ENCODE measurements at places on chromosomes 3 and 15.

DNA sequence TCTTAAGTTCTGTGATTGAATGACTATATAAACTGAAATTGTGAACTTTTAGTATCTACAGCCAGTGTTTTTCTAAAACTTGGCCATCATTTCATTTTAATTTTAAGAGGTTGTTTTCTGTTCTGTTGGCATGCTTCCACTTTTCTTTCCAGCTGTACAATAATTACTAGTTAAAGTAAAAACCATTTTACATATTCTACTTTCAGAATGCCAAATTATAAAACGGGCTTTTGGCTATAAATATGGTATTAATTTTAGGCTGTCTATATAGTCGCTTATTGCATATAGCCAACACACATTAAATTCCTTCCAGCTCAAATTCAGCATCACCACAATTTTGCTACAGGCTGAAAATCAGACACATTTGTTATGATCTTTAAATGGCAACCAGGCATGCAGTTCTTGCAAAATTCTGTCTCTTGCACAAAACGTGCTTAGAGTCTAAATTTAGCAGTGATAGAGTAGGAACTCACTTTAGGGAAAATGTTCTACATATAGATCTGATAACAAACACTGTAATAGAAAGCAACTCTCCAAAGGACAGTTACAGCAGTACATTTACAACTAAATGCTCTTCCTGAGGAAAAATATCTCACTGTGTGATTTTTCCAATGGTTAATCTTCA is 81.1 kb downstream of the BTD start:
- no peak for DNase-seq

DNA sequence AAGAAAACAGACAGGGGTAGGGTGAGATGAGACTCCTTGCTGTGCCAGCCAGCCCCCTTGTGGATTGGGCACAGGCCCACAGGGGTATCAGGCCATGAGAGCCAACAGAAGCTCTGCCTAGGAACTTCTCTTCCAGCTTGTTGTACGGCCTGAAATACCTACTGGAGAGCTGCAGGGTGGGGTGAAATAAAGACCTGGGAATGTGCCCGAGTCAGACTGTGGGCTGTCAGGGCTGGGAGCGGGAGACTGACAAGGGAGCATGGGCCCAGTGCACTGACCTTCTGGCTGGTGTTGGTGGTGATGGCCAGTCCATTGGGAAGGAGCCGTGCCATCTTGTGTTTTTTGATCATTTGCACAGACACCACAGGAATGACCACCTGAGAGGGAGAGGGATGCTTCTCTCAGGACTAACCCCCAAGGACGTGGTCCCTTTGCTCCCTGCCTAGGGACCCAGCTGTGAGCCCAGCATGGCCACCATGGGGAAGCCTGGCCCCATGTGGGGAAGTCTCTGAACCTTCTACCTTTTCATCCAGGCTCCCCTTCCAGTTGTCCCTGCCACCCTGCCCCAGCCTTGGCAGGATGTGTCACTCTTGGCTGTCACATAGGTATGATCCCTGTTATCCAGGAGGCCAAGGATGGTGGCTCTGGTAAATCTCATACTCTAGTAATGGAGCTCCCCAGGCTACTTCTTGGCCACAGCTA is 30.7 kb downstream of the GRAMD2A start:
- no peak for DNase-seq

DNA sequence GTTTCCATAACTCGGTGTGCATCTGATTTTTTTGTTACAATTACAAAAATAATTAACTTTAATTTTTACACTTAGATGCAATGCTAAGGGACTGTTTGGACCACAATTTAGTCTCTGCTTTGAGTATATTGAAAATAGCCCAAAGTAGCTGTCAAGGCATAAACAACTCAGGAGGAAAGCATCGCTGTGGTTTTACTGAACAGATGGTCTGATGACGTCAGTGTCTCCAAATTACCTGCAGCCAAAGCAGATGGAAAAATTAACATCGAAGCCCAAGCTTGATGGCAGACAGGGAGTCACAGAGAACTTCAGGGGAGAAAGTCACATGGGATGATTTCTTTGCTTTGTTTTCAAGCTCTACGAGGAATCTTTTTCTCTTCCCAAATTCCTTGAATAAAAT is 83.1 kb upstream of the PLCL2 start:
- peak; percentile 62 for DNase-seq

DNA sequence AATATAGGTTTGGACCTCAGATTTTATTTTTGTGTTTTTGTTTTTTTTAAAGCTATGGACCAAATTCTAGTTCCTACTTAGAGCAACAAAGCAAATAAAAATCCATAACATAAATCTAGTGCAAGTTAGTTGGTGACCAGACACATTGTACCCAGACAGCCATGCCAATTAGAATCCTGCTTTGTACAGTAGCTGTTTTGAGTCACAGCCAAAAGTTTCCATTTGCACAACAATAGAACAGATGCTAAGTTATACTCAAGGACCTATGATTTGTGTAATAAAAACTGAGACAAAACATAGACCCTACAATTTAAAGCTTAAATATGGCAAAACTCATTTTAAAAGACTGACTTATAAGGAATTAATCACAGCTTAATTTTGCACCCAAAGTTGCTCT is 513.1 kb upstream of the CBLB start:
- DNase-seq: no peak

DNA sequence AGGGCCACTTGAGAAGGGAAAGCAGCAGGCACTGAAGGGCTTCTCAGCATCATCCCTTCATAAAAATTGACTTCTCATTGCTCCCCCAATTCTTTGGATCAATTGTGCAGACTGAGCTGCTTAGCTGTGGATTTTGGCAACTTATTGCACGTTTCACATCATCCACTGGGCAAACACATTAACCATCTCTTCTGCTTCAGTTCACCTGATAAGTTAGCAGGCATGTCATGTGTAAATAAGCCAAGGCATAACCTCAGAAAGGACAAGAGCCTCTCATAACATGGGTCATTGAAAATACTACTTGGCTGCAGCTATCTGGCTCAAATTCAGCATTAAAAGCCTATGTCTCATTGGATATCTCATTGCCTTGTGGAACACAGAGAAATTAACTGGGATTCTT is 366.5 kb downstream of the LRRC3B start:
- DNase-seq: no peak

GRCh38 chr3:114120211-114120610 is 58.6 kb downstream of the DRD3 start:
- no peak for DNase-seq

DNA sequence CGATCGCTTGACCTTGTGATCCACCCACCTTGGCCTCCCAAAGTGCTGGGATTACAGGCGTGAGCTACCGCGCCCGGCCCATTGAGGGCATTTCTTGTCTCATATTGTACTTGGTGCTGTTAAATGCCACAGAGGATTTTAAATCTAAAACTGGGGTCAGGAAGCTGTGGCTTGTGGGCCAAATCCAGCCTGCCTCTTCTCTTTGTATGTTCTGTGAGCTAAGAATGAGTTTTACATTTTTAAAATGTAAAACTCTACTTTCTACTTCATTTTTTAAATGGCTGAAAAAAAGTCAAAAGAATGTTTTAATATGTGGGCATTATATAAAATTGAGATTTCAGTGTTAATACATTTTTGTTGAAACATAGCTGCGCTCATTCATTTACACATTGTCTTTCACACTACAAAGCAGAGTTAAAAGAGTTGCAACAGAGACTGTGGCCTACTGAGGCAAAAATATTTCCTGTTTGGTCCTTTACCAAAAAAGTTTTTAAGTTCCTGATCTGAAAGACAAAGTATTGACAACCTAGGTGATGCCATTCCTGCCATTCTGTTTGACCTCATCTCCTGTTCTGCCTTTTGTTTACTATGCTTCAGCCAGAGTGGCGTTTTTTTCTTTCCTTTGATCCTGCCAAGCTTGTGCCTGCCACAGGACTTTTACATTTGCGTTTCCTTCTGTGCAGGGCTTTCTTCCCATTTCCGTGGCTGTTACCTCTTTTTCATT is 50.4 kb downstream of the PDCD6IP start:
- no peak for DNase-seq

DNA sequence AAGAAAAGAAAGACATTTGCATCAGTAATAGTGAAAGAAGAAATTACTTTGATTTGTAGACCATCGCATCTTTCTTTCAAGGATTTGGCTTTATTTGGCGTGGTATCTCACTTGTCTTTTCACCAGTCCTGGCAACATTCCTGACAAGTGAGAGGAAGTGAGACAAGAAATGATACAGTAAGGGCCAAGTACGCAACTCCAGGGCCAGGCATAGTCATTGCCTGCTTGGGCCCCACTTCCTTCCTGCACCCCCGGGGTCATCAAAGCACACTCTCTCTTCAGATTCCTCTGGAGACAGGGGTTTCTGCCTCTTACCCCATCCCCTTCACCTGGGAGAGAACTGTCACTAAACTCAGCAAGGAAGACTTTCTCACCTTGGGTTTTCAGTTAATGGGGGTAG is 55.1 kb downstream of the CD47 start:
- DNase-seq: no peak

GRCh38 chr3:72728958-72729467 is 119.2 kb downstream of the SHQ1 start:
- no peak for DNase-seq

DNA sequence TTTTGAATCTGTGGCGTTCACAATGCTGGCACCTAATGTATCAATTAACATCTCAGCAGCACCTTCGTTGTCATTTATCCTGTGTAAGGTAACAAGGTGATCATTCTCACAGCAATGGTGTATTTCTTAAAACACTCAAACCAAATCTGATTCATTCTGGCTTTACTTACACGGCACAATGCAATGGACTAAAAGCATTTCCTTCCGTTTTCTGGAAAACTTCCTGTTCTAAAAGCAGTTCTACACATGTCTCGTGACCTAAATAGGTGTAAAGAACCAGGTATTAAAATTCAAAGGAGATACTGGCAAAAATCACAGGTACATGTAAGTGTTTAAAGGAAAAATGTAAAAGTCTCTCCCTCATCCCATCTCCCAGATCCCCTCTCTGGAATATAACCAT is 77.8 kb downstream of the BTD start:
- no peak for DNase-seq

- no peak for DNase-seq
Observed at GRCh38 chr3:124569761-124570160, 160.5 kb upstream of the UMPS start.

DNA sequence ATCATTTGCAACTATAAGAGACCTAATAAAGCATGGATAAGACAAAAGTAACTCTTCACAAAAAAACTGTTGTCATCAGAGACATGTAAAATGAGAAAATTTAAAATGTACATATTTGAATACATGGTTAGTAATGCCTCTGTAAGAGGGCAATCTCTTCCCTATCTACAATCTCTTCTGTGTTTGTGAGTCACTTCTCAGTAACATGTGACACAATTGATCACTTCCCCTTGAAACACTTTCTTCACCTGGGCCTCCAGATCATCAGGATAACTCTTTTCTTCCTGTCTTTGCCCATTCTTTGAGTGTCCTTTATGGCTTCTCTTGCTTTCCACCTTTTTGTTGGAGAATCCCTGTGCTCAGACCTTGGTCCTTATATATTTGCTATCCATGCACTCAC is 50.4 kb downstream of the TFDP2 start:
- DNase-seq: no peak

DNA sequence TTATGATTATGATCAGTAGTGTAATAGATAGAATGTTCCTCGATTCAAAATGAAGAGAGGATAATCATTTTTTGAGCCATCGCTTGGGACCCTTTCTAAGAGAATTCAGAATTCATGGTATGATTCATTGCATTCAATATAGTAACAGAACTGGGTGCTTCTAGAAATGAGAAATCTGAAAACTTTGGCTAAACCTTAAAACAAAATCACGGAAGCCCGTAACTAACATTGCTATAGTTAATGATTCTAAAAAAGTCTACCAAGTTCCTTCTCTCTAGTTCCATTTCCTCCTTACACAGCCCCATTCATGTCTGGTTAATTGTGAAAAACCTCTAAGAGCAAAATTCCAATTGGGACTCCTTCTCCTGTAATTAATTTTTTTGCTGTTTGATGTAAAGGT is 217.1 kb downstream of the GBE1 start:
- no peak for DNase-seq

DNA sequence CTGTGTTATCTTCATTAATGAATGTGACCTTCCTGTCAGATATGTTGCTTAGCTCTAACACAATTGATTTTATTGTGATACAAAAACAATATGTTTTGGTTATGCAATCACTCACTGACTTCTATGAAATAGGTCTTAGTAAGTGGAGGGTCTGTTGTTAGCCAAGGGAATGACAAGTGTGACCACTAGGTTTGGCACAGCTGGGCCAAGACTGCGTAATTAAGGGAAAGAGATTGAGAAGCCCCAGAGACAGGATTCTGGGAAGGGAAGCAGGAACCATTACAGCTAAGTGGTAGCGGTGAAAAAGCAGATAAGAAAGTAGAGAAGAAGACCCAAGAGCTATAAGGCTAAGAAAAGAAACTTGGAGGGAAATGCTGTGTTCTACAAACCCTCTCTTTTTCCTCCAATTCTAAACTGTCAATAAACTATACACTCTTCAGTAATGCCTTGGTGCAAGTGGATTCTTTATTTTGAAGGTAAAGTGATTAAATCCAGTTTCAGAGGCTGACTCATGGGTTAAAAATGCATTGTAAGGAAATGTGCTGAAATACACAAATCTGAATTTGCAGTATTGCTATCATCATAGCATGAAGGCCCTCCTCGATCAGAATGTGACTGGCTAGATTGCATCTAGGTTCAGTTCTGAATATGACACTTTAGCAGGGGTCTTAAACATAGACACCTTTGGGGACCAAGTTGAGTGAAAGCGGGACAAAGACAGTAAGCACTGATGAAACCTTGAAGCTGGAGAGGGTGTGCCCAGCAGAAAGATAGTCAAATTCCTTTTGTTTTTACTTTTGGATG is 26.1 kb downstream of the KCNMB2 start:
- DNase-seq: no peak

Measured in myocyte (in vitro differentiated cells).